Activated CD4-positive, alpha-beta T cell treated with anti-CD3 and anti-CD28 coated beads for 4 hours (primary cell): ENCODE measurements at places on chromosomes 2 and 18.

- DNase-seq, result no peak
These were observed 18.0 kb downstream of the GPR35 start for GRCh38 chr2:240643093-240643810.

GRCh38 chr2:237137626-237138323 is 52.1 kb downstream of the COPS8 start:
- DNase-seq, result no peak

GRCh38 chr2:163191372-163191771 is 352.8 kb upstream of the KCNH7 start:
- no peak for DNase-seq

DNA sequence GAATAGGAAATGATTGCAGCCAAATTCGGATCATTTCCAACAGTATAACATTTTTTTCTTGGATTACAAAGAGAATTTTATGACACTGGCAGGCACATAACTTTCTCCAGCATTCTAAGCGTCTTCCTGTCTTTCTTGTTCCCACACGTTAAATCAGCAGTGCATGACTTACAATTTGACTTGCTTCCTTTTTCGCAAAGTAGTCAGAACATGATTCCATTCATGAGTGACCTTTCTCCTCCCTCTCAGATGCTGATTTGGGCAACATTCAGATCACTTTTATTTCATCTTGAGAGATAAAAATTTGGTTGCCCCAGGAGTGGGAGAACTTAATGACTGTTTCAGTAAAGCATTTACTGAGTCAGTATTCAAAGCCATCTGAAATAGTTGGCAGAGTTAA is 858.7 kb upstream of the ACVR2A start:
- DNase-seq, result no peak

- no peak for DNase-seq
These were observed 233.8 kb upstream of the SKOR2 start for GRCh38 chr18:47485221-47485797.

GRCh38 chr2:240819858-240820606 is at the start of gene KIF1A:
TSS of gene KIF1A (minus strand) at chr2:240820219. CDS start at chr2:240797752, 22,467 bp downstream.
- no peak for DNase-seq

DNA sequence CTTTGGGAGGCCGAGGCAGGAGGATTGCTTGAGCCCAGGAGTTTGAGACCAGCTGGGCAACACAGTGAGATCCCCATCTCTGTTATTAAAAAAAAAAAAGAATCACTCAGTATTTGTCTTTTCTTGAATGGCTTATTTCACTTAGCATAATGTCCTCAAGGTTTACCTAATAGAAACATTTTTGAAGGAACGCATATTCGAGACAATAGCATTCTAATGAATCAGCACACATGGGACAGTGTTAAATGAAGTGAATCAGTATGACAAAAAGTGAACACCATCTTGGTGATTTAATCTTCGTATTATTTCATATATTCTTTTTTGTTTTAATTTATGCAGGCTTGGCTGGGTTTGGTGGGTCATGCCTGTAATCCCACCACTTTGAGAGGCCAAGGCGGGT is 44.7 kb downstream of the WIPF1 start:
- DNase-seq, result no peak

DNA sequence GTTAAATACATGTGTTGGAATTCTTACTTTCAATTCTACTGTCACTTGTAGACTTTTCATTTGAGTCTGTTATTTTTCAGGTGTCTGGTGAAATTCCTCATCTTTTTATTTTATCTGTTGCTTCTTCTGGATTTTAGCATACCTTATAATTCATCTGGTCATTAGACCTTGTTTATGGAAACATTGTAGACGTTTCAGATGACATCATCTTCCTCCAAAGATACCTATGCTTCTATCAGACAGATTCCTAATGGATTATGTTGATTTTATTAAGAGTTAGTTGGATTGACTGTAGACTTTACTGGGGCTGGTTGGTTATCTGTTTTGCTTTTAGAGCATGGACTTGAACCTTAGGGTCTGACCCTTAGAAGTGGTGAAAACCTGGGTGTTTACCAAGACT is 15.3 kb upstream of the MFSD2B start:
- no peak for DNase-seq

DNA sequence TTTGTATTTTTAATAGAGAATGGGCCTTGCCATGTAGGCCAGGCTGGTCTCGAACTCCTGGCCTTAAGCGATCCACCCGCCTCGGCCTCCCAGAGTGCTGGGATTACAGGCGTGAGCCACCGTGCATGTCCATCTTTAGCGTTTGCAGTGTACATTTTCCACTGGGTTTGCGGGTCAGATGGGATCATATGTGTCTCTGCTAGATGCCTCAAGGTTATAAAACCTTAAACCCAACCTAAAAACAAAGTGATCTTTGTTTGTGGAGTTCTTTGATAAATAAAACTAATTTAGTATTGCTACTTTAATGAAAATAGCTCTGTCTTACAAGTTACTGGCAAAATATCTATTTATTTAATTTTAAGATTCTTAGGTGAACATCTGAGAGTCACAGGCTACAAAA is 13.1 kb upstream of the ALPG start:
- DNase-seq, result no peak

DNA sequence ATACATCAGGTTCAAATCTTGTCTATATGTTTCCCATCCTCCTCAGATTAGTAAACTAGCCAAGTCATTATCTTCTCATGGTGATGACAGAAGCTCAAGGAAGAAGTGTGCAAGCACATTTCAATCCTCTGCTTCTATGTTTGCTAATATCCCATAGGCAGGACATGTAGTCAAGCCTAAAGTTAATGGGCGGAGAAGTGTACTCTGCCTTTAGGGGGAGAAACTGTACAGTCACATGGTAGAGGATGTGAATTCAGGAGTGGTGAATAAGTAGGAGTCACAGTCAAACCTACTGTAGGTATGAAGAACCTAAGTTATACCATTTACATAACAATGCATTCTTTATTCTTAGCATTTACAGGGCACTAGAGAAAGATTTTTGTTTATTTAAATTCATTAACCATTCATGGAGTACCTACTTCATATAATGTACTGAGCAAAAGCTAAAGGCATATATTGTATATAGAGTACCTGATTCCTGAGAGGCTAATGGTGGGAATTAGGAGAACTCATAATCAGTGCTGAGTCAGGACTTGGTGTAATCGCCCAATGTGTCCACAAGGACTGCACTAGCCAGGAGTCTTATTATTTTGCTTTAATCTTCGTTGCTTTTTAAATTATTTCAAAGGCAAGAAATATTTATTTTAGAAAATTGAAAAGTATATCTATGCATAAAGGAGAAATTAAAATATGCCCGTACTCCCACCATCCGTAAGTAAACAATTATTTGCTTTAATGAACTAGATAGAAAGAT is 394.3 kb upstream of the ETAA1 start:
- DNase-seq, result no peak

GRCh38 chr2:178412047-178412446 is 38.9 kb downstream of the PRKRA start:
- DNase-seq, result no peak

GRCh38 chr2:8436585-8436984 is 245.3 kb upstream of the ID2 start:
- no peak for DNase-seq

DNA sequence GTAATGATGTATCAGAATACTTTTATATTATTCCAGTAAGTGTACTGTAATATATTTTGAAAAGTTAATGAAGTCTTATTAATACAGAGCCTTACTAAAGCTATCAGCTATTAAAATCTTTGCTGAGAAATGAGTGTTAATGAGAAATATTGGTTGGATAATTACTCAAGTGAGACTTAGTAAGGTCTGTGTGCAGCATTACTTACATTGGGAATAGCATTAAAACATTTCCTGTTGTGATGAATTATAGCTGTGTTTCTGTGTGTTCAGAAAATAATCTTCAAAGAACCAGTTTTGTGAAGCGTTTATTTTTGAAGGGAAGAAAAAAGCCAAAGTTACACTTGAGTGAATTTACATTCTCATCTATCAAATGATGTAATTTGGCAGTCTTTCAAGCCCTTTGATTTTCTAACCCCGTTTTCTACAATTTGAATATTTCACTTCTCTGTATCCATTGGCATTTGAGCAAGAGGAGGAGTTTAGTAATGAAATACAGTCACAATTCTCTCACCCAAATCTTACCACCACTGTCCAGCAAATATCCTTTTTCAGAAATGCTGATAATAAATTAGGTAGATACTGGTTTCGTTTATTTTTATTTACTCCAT is 123.5 kb upstream of the BOD1L2 start:
- DNase-seq, result no peak

DNA sequence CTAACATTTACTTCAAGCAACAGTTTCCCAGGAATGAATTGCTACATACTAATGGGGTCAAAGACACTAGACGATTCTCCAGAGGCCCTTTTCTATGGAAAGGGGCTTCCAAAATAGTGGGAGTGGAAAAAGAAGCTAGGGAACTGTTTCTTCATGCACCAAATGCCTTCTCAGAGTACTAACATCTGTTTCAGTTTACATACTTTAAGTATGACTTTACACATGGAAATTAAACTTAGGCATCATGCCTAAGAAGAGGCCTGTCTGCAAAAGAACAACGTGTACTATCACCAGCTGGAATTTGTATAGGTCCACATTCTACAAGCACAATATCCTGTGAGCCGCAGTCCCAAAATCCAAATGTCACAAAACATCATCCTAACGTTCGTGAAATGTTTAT is 29.4 kb upstream of the WDR75 start:
- DNase-seq, result no peak

DNA sequence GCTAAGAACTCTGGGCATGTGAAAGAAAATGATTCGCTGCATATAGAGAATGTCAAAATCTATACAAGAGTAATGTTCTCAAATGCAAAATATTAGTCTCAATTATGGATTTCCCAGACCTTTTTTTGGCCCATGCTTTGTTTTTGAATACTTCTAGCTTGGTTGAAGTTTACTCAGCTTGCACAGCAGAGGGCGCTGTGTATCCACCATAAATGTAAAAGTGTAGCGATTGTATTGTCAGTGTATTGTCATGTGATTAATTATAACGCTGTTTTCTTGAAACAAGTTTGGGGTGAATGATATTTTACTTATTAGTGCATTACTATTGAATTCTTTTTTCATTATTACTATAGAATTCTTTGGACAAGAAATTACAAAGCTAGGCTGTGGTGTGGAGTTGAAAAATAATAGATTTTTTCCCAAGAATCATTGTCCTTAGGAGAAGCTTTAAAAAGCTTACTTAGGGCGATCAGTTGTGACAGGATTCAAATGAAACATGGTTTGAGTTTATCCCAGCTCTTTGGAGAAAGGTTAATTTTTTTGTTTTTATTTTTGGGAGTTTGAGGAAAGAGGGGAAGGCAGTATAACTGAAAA is 98.3 kb downstream of the PIK3C3 start:
- peak; percentile 40 for DNase-seq

GRCh38 chr2:55400332-55400731 is 19.3 kb downstream of the CCDC88A start:
- no peak for DNase-seq

- DNase-seq, result no peak
These were observed 201.2 kb upstream of the TNP1 start for GRCh38 chr2:217060951-217061547.

- DNase-seq, result no peak
These were observed 170.5 kb upstream of the KCNJ3 start for GRCh38 chr2:154527962-154528361.

GRCh38 chr2:96085541-96086355 is 30.6 kb downstream of the ADRA2B start:
- no peak for DNase-seq

GRCh38 chr2:188078534-188078933 is 213.1 kb upstream of the GULP1 start:
- DNase-seq, result no peak

DNA sequence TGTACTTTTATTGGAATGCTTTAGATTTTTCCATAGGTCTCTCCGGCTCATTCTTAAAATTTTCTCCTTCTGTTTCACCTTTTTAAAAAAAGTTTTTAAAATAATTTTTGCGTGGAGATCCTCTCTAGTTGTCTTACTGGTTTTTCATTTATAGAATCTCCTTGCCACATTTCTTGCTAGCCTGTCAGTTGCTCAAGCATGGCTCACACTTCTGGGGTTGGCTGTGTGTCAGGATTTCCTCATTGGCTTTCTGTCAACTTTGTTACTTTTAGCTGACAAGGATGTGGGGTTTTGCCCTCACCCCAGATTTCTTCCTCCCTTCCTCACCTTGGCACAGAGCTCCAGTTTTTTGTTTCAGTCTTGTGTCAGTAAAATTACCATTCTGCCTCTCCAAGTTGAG is 124.6 kb downstream of the ZNF407 start:
- DNase-seq, result no peak

DNA sequence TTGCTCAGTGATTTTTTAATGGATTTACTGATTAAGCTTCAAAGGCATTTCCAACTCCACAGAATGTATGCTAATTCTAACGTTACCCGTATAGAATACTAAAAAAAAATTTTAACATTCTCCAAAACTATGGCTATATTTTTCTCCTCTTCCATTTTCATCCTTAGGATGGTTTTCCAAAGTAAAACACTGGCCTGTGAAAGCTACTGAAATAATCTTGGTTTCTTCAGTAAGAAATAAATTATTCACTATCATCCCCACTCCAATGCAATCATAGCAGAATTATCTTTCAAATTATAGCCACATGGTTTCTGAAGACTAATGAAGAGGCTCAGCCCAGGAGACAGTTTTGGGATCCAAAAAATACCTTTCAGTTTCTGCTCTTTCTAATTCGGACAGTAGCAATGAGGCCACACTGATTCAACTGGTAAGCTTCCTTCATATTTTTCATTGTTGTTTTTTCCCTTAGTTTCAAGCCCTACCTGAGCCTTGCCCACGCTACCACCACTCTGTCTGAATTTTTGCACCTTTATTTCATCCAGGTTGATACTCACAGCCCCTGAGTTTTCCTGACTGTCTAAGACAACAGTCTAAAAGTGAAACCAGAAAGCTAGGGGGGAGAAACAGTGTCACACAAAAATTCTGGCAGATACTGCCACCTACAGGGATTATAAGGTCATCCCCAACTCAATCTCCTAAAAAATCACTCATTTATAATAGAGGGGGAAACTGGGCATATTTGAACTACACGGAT is 887.9 kb downstream of the NRXN1 start:
- DNase-seq, result no peak

GRCh38 chr2:113077921-113078320 is 10.2 kb downstream of the IL1F10 start:
- no peak for DNase-seq

GRCh38 chr2:223123855-223124610 is 72.0 kb downstream of the KCNE4 start:
- no peak for DNase-seq

- no peak for DNase-seq
These were observed 25.1 kb upstream of the ARHGAP25 start for GRCh38 chr2:68709421-68709911.

- DNase-seq, result no peak
These were observed 7.4 kb upstream of the ACYP2 start for GRCh38 chr2:54107903-54108615.

- no peak for DNase-seq
These were observed 211.5 kb upstream of the LYPD1 start for GRCh38 chr2:132881546-132881945.

DNA sequence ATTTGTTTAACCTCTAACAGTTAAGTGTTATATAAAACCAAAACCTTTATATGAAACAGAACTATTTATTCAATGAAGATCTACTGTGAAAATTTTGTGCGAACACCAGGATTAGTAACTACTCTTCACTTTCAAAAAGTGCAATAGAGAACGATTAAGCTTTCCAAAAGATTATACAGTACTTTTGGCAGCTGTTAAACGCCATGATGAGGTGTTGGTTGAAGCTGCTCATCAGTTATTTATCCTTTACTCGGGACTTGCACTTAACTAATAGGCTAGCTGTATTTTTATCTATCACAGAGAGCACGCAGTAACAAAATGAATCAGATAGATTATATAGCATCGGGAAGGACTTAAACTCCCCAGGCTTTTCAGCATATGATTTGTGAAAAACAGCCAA is 113.6 kb downstream of the GCA start:
- DNase-seq, result no peak
